Coronary artery (tissue), 2 donors: ENCODE measurements at places on chromosomes 13 and 19.

GRCh38 chr13:45747071-45747470, 45.0 kb downstream of the CBY2 start:
- no peak for DNase-seq

GRCh38 chr19:35868172-35868822, at the start of gene APLP1:
Gene APLP1 (plus strand): TSS chr19:35868574. CDS start chr19:35868637, 63 bp downstream.
- no peak for DNase-seq

- no peak for DNase-seq
Observed at GRCh38 chr13:63631006-63631405, 2215.4 kb upstream of the PCDH20 start.

DNA sequence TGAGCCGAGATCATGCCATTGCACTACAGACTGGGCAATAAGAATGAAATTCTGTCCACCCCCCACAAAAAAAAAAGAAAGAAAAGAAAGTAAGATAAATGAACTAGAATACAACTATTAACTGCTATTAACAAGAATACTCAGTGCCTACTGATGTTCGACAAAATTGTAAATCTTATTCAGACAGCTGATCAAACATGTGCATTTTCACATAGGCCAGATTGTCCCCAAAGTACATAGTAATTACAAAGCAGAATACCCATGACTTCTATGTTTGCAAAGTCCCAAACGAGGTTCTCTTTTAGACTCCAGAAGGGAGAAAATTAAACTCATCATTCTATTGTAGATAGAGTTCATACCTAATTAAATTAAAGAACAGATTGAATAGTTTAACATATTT, 113.4 kb downstream of the UFM1 start:
- no peak for DNase-seq

- no peak for DNase-seq
Observed at GRCh38 chr19:53462861-53463260, 4.7 kb upstream of the ZNF813 start.

GRCh38 chr13:90800082-90800746, 547.3 kb upstream of the MIR17HG start:
- DNase-seq = no peak
